ENCODE measurements at places on chromosomes 12 and 14.

GRCh38 chr12:27787559-27787958, 7.5 kb upstream of the MANSC4 start:
- DNase-seq: no peak

DNA sequence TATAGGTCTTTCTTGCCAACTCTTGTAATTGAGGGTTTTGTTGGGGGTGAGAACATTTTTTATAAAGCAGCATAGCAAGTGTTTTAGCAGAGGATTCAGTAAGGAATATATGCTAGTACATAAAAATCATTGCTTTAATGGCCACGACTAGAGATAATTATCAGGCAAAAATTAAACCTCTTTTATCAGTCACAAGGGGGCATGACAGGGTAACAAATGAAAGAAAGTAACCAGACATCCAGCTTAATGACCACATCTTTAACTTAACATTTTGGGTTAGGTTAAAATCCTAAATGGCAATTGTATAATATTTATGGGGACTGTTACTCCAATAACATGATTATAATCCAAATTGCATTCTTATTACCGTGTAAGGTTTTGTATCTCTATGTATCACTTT, 119.6 kb downstream of the LRRIQ1 start:
- no peak for DNase-seq

GRCh38 chr12:119036878-119037825, 55.8 kb downstream of the SRRM4 start:
- DNase-seq: no peak

DNA sequence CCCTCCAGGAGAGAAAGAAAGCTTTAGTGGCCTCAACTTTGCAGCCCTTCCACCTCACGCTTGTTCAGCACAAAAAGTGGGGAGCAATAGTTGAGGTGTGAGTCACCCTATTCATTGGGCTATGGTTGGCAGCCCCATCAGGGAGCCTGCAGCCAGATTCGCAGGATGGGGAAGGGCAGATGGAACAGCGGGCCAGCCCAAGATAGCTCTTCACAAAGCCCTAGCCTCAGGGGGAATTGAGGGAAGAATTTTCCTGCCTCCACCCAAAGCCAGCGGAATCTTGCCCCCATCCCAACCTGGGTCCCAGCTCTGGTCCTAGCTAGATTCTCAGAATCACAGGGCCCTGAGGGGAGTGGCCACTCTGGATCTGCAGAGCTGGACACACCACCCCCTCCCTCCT, 3.6 kb upstream of the KRT5 start:
- no peak for DNase-seq

GRCh38 chr12:101044512-101045059, 165.5 kb downstream of the SLC5A8 start:
- no peak for DNase-seq

DNA sequence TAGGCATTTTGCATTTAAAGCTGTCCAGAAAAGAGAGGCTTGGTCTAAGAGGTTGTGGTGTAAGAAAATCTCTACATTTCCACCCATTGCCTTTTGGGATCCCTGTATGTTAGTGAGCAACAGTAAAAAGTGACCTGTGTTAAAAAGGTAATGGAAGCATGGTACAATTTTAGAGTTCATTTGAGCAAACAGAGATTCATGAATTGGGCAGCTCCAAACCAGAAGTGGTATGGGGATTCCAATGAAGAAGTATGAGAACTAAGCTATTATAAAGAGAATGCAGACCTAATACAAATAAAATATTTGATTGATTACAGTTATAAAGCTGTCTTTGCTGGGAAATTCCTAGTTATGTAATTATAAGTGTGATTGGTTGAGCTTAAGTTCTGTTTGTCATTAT, 907.0 kb downstream of the DIO2 start:
- DNase-seq: no peak

DNA sequence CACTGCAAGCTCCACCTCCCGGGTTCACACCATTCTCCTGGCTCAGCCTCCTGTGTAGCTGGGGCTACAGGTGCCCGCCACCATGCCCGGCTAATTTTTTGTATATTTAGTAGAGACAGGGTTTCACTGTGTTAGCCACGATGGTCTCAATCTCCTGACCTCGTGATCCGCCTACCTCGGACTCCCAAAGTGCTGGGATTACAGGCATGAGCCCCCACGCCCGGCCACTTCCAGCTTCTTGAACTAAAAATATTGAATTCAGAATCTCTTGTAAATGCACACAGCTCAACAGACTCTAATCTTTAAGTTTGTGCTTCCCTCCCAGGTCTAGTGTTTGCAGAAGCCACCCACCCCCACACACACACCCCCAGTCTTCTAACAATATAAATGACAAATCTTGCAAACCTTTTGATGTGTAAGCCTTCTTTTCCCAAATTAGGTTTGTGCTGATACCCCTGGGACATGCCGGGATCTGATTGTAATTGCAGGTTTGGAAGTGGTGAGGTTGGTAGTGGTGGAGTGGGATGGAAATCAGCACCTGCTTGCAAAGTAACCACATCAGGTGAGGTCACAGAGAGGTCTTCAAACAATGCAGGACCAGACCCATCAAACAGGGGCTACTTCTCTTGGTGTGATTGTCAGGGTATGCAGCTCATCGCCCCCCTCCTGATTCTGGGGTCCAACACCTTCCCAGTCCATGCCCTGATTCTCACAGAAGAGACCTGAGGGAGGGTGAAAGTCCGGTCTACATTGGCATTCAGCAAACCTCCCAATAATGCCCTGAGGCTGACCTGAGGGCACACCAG, 51.4 kb upstream of the GPR132 start:
- no peak for DNase-seq

- DNase-seq: no peak
Measured at GRCh38 chr12:61629702-61630101, 630.5 kb upstream of the USP15 start.

DNA sequence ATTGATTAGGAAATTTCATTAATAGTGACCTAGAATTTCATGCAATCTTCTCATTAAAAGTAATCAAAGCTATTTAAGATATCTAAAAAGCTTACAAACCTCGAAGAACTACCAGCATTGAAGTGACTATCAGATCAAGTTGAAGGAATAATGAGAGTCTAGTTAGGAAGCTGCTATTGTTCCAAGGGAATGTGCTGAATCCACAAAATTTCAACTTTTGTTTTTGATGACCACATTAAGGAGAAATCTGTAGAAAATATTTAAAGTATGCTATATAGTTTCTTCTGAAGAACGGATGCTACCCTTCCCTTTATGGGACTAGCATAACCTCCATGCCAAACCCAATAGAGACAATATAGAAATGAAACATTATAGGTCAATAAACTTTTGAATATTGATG, 2.5 kb upstream of the CTSG start:
- DNase-seq: no peak

DNA sequence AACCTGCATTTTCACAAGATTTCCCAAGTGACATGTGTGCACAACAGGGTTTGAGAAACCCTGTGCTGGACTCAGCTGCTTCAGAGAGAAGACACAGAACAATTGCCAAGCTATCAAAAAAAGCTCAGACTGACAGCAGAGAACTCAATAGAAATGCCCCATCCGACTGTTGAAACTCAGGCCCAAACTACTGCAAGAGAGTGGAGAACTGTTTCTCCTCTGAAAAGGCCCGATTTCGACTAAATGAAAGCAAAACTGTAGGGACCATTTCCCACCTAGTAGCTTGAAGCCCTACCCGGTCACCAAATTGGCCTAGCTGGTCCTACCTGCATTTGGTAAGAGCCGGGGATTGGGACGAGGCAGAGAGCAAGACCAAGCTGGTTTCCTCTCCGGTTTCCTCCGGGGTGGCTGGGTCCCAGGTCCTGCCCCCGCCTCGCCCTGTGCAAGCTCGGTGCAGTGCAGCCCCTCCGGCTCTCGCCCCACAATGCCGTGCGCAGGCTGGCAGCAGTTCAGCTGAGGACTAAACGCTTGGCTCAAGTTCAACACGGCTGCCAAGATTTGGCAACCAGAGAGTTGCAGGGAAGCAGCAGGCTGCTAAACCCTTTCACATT, 1180.6 kb downstream of the VRK1 start:
- DNase-seq: peak; percentile 99

- peak; percentile 85 for DNase-seq
Measured at GRCh38 chr14:75561013-75561432, 17.4 kb upstream of the FLVCR2 start.

- peak; percentile 85 for DNase-seq
Measured at GRCh38 chr12:6241495-6241894, 41.3 kb downstream of the CD9 start.

GRCh38 chr12:5758347-5758746, 186.7 kb downstream of the ANO2 start:
- no peak for DNase-seq

DNA sequence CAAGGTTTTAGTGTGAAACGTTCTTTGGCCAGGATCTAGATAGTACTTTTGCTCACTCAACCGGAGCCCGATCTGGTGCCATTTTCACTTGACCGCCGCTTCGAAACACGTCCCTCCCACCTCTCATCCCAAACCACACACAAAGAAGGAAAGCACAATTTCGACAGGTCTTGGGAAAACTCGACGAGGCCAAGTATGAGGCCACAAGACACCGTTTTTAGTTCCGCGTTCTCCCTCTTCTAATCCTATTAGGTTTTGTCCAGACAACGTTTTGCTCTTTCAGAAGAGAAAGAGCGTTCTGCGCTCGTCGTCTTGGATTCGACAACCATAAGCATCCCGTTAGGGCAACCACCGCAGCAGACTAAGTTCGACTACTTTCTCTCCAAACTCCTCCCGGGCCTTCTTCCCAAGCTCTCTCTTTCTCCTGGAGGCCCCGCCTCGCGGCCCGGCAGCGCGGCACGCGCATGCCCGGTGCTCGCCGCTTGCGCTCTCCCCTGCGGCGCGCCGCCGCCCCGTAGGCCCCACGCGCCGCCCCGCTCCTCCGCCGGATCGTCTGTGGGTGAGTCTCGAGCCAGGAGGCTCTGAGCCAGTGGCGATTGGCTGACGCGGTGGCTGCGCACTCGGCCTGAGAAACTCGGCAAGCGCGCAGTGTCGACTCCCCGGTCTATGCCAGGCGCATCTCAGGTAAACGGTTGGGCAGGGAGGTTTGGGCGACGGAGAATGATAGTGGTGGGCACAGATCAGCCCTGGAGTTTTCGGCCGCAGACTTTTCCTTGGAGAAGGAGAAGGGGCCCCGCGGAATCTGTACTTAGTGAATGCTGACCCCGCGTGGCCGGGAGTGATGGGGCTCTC, at the start of gene MIPOL1:
Gene MIPOL1, plus strand, starts transcription at position 517 of the 852 bp plus-strand sequence. CDS start 49,952 bp downstream, outside the sequence.
- DNase-seq: peak; percentile 97

DNA sequence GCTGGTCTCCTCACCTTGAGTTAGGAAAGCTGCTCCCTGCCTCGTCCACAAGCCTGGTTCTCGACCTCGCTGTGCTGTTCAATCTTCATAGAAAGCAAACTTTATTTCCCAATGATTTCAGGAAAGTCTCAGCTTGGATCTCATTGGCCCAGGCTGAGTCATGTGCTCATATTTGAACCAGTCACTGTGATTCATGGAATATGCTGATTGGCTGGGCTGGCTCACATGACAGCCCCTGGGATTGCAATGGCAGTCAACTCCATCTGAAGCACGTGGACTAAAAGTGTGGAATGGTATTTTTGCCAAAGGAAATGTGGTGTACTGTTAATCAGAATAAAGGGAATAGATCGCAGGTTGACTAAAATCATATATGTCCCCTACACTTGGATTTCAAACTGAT, 396.6 kb downstream of the AACS start:
- no peak for DNase-seq

DNA sequence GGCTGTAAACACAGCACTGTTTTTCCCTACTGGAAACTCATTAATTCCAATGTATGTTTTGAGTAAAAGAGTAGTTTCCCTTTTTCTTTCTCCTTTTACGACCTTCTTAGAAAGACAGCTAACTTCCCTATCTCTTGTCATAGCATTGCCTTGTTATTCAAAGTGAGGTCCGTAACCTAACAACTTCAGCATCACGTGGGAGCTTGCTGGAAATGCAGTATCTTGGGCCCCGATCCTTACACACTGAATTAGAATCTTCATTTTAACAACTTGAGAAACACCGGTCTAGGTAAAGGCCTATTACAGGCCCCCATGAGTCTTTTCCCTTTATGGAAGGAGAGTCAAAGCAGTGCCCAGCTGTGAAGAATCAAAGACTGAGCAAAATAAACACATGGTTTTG, 230.7 kb upstream of the PRKD1 start:
- DNase-seq: no peak

DNA sequence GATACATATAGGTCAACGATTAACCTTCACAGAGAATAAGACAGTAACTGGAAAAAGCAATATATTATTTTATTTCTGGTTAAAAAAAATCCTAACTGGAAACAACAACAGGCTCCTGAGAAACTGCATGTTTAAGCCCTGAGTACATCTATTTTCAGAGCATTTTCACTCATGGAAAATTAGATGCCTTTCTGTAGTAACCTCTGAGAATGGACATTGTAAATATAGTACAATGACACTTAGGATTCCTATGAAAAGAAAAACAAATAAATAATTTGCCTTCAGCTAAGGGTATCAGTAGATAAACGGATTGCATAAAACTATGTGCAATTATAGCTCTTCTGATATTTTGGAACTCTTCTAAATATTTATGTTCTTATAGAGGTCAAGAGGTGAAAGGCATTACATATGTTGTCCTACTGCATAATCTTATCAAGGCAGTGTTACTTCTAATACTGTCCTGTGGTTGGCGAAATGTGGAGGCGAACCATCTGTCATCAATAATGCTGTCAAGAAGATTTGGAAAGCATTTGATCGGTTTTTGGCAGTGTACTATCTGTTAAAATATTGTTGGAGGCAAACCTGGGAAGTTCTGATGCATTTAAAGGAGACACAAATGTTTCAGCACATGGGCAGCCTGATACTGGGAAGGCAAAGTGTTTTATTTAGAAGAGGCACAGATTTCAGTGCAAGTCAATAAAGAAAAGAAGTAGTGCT, 381.8 kb downstream of the BTG1 start:
- DNase-seq: no peak

- no peak for DNase-seq
Measured at GRCh38 chr14:64213086-64213485, 81.1 kb downstream of the ESR2 start.

DNA sequence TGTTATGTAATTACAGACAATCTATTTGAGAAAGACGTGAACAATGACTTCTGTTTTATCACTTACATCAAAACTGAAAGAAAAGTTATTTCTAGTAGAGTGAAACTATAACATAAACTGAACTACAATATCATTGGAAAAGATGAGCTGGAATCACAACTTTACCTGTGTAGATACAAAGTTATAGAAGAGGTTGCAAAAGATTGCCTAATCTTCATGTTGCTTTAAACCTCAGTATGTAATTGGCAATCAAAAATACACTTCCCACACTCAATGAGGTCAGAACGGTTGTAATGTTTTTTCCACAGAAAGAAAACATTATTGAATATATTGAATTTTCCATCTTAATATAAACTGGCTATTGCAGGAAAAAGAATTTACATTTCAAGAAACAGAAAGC, 37.7 kb upstream of the GXYLT1 start:
- DNase-seq: no peak

GRCh38 chr12:59044791-59045190, 124.5 kb upstream of the LRIG3 start:
- no peak for DNase-seq

- no peak for DNase-seq
Measured at GRCh38 chr12:18283831-18284230, 22.5 kb downstream of the PIK3C2G start.

GRCh38 chr12:45416126-45416525, 200.2 kb downstream of the ANO6 start:
- no peak for DNase-seq
